ENCODE measurements at places on chromosomes 12 and 14. TPM values are rescaled to one million over a fixed set of nuclear protein-coding genes. Genes with fewer than 3 reads are reported as not detected.

Gene MANSC1
- 0.22 TPM for total RNA-seq

- no peak overlapping the region for H3K4me3 ChIP-seq
- no peak for DNase-seq
- peaks cover 5% of the 10 kb centered on the region for H3K4me1 ChIP-seq
- H3K27me3 ChIP-seq = peaks cover 31% of the 10 kb centered on the region
Observed at GRCh38 chr12:107775093-107775721, 703 bp downstream of the ASCL4 start.

DNA sequence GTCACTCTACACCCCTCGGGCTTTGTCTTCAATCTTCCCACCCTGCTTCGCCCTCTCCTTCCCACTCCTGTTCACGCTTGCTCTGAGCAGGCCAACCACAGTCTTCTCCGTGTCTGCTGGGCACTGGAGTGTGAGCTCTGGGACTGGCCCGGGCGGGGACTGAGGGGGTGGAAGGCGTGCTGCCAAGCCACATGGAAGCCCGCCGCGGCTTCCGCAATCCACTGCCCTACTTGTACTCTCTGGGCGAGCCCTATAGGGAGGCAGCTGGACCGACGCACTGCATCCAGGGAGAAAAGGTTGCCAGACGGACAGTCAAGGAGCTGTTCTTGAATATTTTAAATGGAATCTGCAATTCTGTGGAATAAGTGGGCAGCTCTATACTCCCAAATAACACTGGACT lies 24.8 kb downstream of the GOLGA3 start:
- no peak overlapping the region for H3K27ac ChIP-seq
- H3K4me1 ChIP-seq = no peaks in the 10 kb centered on the region
- no peaks in the 10 kb centered on the region for H3K27me3 ChIP-seq
- H3K36me3 ChIP-seq = peaks cover 76% of the 10 kb centered on the region

Gene ADCY4
- 10.7 TPM for total RNA-seq

Gene CCDC184
- total RNA-seq = 1.6 TPM

DNA sequence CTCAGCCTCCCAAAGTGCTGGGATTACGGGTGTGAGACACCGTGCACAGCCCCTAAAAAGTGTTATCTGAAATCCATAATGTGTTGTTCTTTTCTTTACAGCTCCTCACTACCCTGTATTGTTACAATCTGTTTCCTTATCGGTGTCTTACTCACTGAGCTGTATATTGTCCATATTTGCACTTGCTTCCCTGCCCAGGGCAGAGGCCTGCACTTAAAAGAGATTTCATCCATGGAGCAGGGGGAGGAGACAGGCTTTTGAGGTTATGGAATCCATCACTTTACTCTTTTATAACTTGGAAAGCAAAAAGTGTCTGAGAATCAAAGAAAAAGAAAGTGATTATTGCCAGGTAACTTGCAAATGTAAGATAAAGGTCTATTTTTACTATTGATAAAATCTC lies 251.0 kb downstream of the DIO2 start:
- no peak for DNase-seq
- H3K4me3 ChIP-seq = no peak overlapping the region
- no peaks in the 10 kb centered on the region for H3K4me1 ChIP-seq
- H3K27me3 ChIP-seq = no peaks in the 10 kb centered on the region

Measured in CD4-positive, CD25-positive, alpha-beta regulatory T cell (primary cell).